Naive B cell (primary cell): ENCODE measurements at places on chromosomes 12 and 14. TPM values are rescaled to one million over a fixed set of nuclear protein-coding genes. Genes with fewer than 3 reads are reported as not detected.

- no peaks in the 10 kb centered on the region for H3K4me1 ChIP-seq
- no peaks in the 10 kb centered on the region for H3K36me3 ChIP-seq
- H3K27me3 ChIP-seq = no peaks in the 10 kb centered on the region
- no peak overlapping the region for H3K4me3 ChIP-seq
- H3K27ac ChIP-seq = no peak overlapping the region
Observed at GRCh38 chr12:61098031-61098580, 1162.1 kb upstream of the USP15 start.

GRCh38 chr12:115481141-115481540 is 796.4 kb downstream of the MED13L start:
- H3K27me3 ChIP-seq = no peaks in the 10 kb centered on the region
- H3K4me1 ChIP-seq = no peaks in the 10 kb centered on the region
- no peak overlapping the region for H3K4me3 ChIP-seq
- H3K36me3 ChIP-seq = no peaks in the 10 kb centered on the region

GRCh38 chr12:65690477-65690876 is 133.8 kb upstream of the HMGA2 start:
- H3K27ac ChIP-seq = no peak overlapping the region
- H3K4me3 ChIP-seq = no peak overlapping the region
- no peaks in the 10 kb centered on the region for H3K36me3 ChIP-seq
- H3K4me1 ChIP-seq = no peaks in the 10 kb centered on the region
- no peaks in the 10 kb centered on the region for H3K27me3 ChIP-seq

- H3K4me1 ChIP-seq = peaks cover 19% of the 10 kb centered on the region
- no peaks in the 10 kb centered on the region for H3K27me3 ChIP-seq
- H3K36me3 ChIP-seq = no peaks in the 10 kb centered on the region
- peak overlapping the region; percentile 95 for H3K27ac ChIP-seq
- peak overlapping the region; percentile 81 for H3K4me3 ChIP-seq
Observed at GRCh38 chr14:55580470-55581341, 699 bp downstream of the KTN1 start.

DNA sequence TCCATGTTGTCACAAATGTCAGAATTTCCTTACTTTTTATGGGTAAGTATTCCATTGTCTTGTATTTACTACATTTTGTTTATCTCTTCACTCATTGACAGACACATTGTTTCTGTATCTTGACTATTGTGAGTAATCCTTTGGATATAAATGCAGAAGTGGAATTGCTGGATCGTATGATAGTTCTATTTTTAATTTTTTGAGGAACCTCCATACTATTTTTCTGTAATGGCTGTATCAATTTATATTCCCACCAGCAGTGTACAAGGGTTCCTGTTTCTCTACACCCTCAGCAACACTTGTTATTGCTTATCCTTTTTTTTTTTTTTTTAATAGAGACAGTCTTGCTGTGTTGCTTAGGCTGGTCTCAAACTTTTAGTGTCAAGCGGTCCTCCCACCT is 3.5 kb upstream of the KICS2 start:
- H3K4me1 ChIP-seq = peaks cover 18% of the 10 kb centered on the region
- H3K27ac ChIP-seq = no peak overlapping the region
- H3K4me3 ChIP-seq = no peak overlapping the region
- DNase-seq = no peak
- no peaks in the 10 kb centered on the region for H3K36me3 ChIP-seq

PLEKHG7 gene
- polyA plus RNA-seq = 0.10 TPM

LBHD2 gene
- polyA plus RNA-seq = not detected

FBXL14 gene
- polyA plus RNA-seq = 12.6 TPM

- no peak for DNase-seq
- H3K27me3 ChIP-seq = no peaks in the 10 kb centered on the region
- no peaks in the 10 kb centered on the region for H3K4me1 ChIP-seq
- no peaks in the 10 kb centered on the region for H3K36me3 ChIP-seq
- H3K27ac ChIP-seq = no peak overlapping the region
Observed at GRCh38 chr12:114847441-114848035, 163.6 kb upstream of the TBX3 start.

CALCOCO1 gene
- 65.8 TPM for polyA plus RNA-seq

- H3K4me3 ChIP-seq = no peak overlapping the region
- H3K27me3 ChIP-seq = peaks cover 7% of the 10 kb centered on the region
- no peaks in the 10 kb centered on the region for H3K4me1 ChIP-seq
- no peak for DNase-seq
- H3K27ac ChIP-seq = no peak overlapping the region
Observed at GRCh38 chr14:33774723-33775470, 176.0 kb downstream of the EGLN3 start.

KLRC4 gene
- not detected for polyA plus RNA-seq

DNA sequence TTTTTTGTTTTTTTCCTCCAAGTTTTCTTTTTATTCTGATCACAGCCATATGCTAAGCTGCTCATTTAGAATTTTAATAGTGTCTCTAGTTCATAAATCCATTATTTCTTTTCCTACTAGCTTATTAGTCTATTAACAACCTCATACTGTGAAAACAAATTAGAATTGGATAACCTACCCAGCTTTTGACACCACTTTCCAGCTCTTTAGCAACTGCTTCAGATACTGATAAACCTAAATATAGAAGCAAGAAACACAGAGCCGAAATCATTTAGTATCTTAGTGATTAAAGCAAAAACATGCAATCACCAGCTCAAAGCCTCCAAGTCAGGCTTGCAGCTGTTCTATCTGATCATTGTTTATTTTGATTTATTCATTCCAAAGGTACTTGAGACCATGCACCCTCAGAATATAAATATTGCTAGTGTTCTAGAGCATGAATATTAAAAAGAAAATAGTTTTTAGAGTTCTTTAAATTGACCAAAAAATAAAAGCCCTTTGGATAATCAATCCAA is 121.5 kb downstream of the STXBP6 start:
- no peak for DNase-seq
- H3K36me3 ChIP-seq = no peaks in the 10 kb centered on the region
- H3K27me3 ChIP-seq = peaks cover 16% of the 10 kb centered on the region
- H3K27ac ChIP-seq = no peak overlapping the region
- H3K4me3 ChIP-seq = no peak overlapping the region

TOMM20L gene
- not detected for polyA plus RNA-seq

DNA sequence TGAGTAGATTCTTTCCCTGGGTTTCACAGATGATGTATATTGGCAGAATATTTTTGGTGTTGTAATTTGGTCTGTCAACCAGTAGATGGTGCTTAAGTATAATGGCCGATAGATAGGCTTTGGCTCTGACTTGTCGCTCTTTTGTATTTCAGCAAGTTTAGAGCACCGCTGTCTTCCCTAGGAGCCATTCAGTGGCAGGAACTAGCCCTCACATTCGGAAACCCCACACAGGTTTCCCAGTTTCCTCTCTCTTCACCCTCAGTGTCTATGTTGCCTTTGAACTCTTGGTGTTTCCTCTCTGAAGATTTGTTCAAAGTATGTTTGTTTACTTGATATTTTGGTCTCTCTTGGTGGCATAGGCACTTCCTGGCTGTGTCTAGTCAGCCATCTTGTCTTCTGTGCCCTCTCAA is 102.2 kb downstream of the GPHN start:
- no peak overlapping the region for H3K4me3 ChIP-seq
- H3K4me1 ChIP-seq = peaks cover 3% of the 10 kb centered on the region
- H3K36me3 ChIP-seq = no peaks in the 10 kb centered on the region
- DNase-seq = no peak
- H3K27ac ChIP-seq = no peak overlapping the region

VASH1 gene
- 0.41 TPM for polyA plus RNA-seq

GRCh38 chr14:43706900-43707299 is 800.2 kb downstream of the FSCB start:
- H3K27me3 ChIP-seq = no peaks in the 10 kb centered on the region
- no peak overlapping the region for H3K4me3 ChIP-seq
- H3K27ac ChIP-seq = no peak overlapping the region
- H3K4me1 ChIP-seq = no peaks in the 10 kb centered on the region
- H3K36me3 ChIP-seq = no peaks in the 10 kb centered on the region

DNA sequence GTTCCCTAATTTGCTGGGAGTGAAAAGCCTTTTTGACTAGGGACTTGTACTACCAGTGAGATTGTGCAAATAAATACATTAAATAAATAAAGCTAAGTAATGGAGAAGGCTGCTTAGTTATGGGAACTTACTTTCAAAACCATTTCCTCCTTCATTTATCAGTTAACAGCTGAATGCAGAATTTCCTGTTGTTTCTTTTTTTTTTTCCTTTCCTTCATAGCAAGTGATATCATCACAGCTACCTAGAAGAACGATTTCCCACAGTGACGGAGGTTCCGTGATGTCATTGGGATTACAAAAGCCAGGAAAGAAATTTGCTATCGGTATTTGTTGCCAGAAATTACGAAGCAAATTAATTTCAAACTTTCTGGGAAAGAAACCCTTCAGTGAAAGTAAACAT is 42.1 kb upstream of the SOCS2 start:
- H3K27ac ChIP-seq = no peak overlapping the region
- no peak for DNase-seq
- no peak overlapping the region for H3K4me3 ChIP-seq
- peaks cover 8% of the 10 kb centered on the region for H3K36me3 ChIP-seq

DNA sequence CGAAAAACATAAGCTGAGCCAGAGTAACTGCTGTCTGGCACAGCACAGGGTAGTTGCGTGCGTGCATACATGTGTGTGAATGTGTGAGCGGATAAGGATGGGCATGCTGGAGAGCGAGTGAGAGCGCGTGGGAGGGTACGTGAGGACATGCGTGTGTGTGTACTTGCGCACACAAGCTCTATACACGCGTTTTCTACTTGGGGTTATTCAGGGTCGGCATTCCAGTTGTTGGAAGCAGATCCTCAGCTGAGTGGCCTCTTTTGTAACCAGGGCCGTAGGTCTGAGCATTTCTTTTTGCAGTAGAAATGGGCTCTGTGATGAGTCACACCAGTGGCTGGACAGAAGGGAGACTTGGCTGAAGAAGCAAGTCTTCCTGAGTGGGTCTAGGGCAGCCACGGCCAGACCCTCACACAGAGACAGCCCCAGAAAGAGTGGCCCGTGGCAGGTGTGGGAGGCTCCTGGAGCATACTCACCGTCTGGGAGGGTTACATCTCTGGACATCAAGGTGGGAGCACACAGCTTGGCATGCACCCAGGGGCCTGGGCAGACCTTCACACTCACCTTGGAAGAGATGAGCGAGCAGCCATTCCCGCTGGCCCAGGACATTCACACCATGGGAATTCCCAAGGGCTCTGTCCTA is 78.0 kb downstream of the LRRC74A start:
- peaks cover 5% of the 10 kb centered on the region for H3K36me3 ChIP-seq
- H3K4me1 ChIP-seq = peaks cover 38% of the 10 kb centered on the region
- H3K27me3 ChIP-seq = no peaks in the 10 kb centered on the region
- peak overlapping the region; percentile 34 for H3K4me3 ChIP-seq
- DNase-seq = no peak

DNA sequence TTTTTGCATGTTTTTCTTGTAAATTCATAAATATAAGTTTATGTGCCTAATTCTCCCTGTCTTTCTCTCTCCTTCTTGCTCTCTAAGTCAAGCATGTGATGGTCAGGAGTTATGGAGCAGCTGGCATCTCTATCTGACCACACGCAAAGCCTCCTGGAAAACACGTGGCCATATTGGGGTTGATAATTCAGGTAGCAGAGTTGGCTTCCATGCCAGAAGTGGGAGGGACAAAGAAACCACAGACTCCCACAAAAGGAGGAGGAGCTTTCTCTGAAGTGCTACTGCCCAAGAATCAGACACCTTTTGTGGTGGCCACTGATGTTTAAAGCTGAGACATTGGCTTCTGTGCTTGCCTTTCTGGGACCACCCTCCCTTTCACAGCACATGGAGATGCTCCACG is 517.6 kb upstream of the TMEM132C start:
- H3K36me3 ChIP-seq = no peaks in the 10 kb centered on the region
- no peak overlapping the region for H3K4me3 ChIP-seq
- H3K27ac ChIP-seq = no peak overlapping the region
- no peaks in the 10 kb centered on the region for H3K4me1 ChIP-seq

DNA sequence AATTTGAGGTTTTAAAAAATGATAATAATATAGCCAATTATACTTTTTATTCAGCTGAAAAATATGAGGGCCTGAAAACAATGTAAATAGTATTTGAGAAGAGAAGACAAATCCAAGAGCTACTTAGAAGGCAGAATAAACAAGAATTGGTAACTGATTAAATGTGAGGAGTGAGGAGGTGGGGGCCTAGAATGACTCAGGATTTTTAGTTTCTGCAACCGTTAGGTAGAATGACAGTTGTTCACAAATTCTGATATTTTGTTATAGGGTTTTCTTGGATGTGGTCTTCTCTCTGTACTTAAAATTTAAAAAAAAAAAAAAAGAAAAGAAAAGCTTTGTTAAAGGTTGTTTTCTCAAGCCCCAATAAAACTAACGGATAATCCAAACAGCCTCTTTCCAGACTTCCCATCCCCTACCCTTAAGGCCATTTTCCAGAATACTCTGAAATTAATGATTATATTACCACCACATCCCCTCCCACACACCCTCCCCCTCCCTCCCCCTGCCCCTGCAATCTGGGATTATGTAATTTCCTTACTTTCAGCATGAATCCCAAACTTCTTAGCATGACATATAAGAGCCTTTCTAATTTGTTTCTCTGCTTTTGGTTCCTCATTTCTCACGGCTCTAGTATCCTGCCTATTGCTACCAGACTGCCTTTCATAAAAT is 50.4 kb downstream of the LRP6 start:
- DNase-seq = no peak
- H3K36me3 ChIP-seq = no peaks in the 10 kb centered on the region
- H3K4me3 ChIP-seq = no peak overlapping the region
- no peaks in the 10 kb centered on the region for H3K4me1 ChIP-seq
- peaks cover 12% of the 10 kb centered on the region for H3K27me3 ChIP-seq
- H3K27ac ChIP-seq = no peak overlapping the region

- no peaks in the 10 kb centered on the region for H3K36me3 ChIP-seq
- H3K27ac ChIP-seq = no peak overlapping the region
- H3K27me3 ChIP-seq = peaks cover 33% of the 10 kb centered on the region
- H3K4me1 ChIP-seq = no peaks in the 10 kb centered on the region
Observed at GRCh38 chr12:52909796-52910195, 4.9 kb upstream of the KRT8 start.

GRCh38 chr14:104062281-104062680 is 23.2 kb upstream of the ASPG start:
- no peak overlapping the region for H3K27ac ChIP-seq
- peaks cover 5% of the 10 kb centered on the region for H3K36me3 ChIP-seq
- no peak for DNase-seq
- no peak overlapping the region for H3K4me3 ChIP-seq

GRCh38 chr14:23430016-23430722 is 5.3 kb downstream of the MYH7 start:
- H3K27me3 ChIP-seq = peaks cover 54% of the 10 kb centered on the region
- H3K36me3 ChIP-seq = no peaks in the 10 kb centered on the region
- peaks cover 4% of the 10 kb centered on the region for H3K4me1 ChIP-seq
- H3K27ac ChIP-seq = no peak overlapping the region

MYF5 gene
- polyA plus RNA-seq = not detected

ENDOU gene
- not detected for polyA plus RNA-seq

DNA sequence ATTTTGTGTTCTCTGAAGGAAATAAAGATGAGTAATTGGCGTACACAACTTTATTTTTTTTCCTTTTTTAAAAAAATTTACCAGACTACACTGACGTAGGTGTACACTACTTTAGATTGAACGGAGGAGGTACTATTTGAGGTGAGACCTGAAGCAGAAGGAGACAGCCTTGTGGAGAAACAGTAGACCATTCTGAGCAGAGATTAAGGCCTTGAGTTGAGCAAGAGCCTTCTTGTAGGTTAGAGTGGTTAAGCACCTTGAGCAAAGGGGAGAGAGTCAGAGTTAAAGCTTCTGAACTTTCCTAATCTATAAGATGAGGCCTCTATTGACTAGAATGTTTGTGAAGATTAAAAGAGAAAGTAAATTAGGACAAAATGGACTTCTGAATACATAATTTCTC is 2.5 kb downstream of the LEMD3 start:
- H3K27ac ChIP-seq = no peak overlapping the region
- no peaks in the 10 kb centered on the region for H3K36me3 ChIP-seq
